Endothelial cell (in vitro differentiated cells): ENCODE measurements at places on chromosomes 1 and 21. TPM values are rescaled to one million over a fixed set of nuclear protein-coding genes. Genes with fewer than 3 reads are reported as not detected.

GRCh38 chr1:180503280-180503862 lies 994 bp upstream of the ACBD6 start:
- H3K27me3 ChIP-seq = peaks cover 1% of the 10 kb centered on the region
- no peaks in the 10 kb centered on the region for H3K36me3 ChIP-seq
- H3K4me3 ChIP-seq = peak overlapping the region; percentile 99

GRCh38 chr1:115107516-115108260 lies 18.4 kb upstream of the TSPAN2 start:
- H3K36me3 ChIP-seq = no peaks in the 10 kb centered on the region
- H3K27ac ChIP-seq = no peak overlapping the region
- peaks cover 5% of the 10 kb centered on the region for H3K27me3 ChIP-seq
- H3K4me3 ChIP-seq = no peak overlapping the region
- DNase-seq = no peak

DNA sequence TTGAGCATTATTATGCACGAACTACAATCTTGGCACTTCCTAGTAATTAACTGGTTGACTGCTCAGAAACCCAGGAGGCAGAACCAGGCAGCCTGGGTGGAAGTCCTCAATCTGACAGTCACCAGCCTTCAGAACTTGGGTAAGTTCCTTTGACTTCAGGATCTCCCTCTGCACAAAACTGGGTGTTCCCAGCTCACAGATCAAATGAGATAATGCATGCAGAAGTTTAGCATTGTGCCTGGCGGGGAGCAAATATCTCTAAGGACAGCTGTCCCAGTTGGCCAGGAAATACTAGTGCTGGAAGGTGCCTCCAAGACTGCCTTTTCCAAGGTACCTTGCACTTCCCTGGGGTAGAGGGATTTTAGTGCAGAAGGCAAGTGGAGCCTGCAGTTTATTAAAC lies 294.8 kb downstream of the PCP4 start:
- H3K4me1 ChIP-seq = no peaks in the 10 kb centered on the region
- H3K27me3 ChIP-seq = no peaks in the 10 kb centered on the region
- no peak for DNase-seq
- no peak overlapping the region for H3K4me3 ChIP-seq
- H3K36me3 ChIP-seq = no peaks in the 10 kb centered on the region

DNA sequence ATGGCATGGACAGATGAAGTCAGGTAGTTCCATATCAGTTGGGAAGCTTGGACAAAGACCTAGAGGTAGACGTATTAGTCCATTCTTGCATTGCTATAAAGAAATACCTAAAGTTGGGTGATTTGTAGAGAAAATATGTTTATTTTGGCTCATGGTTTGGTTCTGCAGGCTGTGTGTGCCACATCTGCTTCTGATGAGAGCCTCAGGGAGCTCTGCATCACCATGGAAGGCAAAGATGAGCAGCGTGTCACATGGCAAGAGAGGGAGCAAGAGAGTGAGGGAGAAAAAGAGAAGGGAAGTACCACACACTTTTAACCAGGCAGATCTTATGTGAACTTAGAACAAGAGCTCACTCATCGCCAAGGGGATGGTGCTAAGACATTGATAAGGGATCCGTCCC lies 9.0 kb downstream of the TSACC start:
- no peak overlapping the region for H3K4me3 ChIP-seq
- no peak for DNase-seq
- H3K4me1 ChIP-seq = no peaks in the 10 kb centered on the region
- no peak overlapping the region for H3K27ac ChIP-seq
- H3K27me3 ChIP-seq = peaks cover 2% of the 10 kb centered on the region

- no peaks in the 10 kb centered on the region for H3K36me3 ChIP-seq
- H3K27ac ChIP-seq = no peak overlapping the region
- DNase-seq = no peak
- peaks cover 4% of the 10 kb centered on the region for H3K4me1 ChIP-seq
- H3K27me3 ChIP-seq = peaks cover 4% of the 10 kb centered on the region
Observed at GRCh38 chr1:41813755-41814745, 104.7 kb downstream of the HIVEP3 start.

GRCh38 chr1:20302108-20302471 lies 11.4 kb downstream of the VWA5B1 start:
- no peak overlapping the region for H3K4me3 ChIP-seq
- DNase-seq = no peak
- H3K27me3 ChIP-seq = peaks cover 6% of the 10 kb centered on the region
- H3K4me1 ChIP-seq = no peaks in the 10 kb centered on the region

DNA sequence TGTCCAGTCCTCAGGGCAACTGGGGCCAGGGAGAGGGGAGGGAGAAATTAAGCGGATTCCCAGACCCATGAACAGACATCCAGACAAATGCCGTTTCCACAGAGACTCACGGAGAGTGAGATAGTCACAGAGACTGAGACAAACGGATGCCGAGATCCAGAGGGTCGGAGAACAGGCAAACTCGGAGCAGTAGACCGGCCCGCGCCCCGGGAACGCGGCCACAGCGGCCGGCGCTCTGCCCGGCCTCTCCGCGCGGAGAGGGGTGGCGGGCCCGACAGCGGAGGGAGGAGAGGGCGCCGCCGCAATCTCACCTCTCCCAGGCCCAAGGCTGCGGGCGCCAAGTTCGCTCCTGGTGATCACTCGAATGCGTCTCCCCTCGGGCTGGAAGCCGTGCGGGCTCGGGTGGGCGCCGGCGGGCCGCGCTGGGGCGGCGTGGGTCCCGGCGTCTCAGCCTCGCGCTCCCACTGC lies 831 bp upstream of the FOXD2 start:
- H3K4me3 ChIP-seq = peak overlapping the region; percentile 87
- peaks cover 20% of the 10 kb centered on the region for H3K27me3 ChIP-seq
- DNase-seq = peak; percentile 34
- peaks cover 31% of the 10 kb centered on the region for H3K4me1 ChIP-seq

- H3K27me3 ChIP-seq = no peaks in the 10 kb centered on the region
- no peak overlapping the region for H3K4me3 ChIP-seq
- H3K36me3 ChIP-seq = peaks cover 8% of the 10 kb centered on the region
Observed at GRCh38 chr21:43572446-43572845, 86.8 kb downstream of the HSF2BP start.

GRCh38 chr1:195335541-195335940 lies 1272.7 kb downstream of the KCNT2 start:
- no peak overlapping the region for H3K4me3 ChIP-seq
- no peak for DNase-seq
- no peaks in the 10 kb centered on the region for H3K27me3 ChIP-seq

GRCh38 chr1:22025368-22026155 lies 24.1 kb downstream of the CELA3A start:
- peak overlapping the region; percentile 99 for H3K27ac ChIP-seq
- no peaks in the 10 kb centered on the region for H3K36me3 ChIP-seq
- peaks cover 9% of the 10 kb centered on the region for H3K27me3 ChIP-seq
- peak overlapping the region; percentile 94 for H3K4me3 ChIP-seq
- DNase-seq = peak; percentile 81

- no peak overlapping the region for H3K4me3 ChIP-seq
- H3K4me1 ChIP-seq = no peaks in the 10 kb centered on the region
- H3K27ac ChIP-seq = no peak overlapping the region
Observed at GRCh38 chr1:232868793-232869491, 63.7 kb downstream of the MAP10 start.

DNA sequence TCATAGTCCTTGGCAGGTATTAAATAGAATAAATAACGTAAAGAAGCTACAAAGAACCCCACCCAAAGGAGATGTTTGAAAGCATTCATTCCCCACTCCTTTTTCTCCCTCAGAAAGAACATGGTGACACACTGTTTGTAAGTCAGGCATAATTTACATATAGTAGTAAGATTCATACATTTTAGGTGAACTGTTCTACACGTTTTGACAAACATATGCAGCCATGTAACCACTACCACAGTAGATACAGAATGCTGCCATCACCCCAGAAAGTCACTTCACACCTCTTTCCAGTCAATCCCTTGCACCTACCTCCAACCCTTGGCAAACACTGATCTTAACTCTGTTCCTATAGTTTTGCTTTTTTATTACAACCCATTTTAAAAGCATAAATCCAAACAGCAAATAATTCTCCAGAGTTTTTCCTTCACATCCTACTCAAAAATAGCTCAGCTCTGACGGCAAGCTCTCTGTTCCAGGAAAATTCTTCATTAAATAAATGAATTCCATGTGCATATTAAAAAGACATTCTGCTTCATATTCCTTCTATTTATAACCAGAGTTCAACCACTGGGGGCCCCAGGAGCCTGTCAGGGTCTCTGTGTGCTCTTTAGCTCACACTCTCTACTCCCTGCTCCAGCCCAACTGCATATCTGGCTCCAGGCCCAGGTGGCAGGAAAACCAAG lies 258.8 kb downstream of the PLPP3 start:
- no peaks in the 10 kb centered on the region for H3K36me3 ChIP-seq
- H3K4me1 ChIP-seq = no peaks in the 10 kb centered on the region
- no peaks in the 10 kb centered on the region for H3K27me3 ChIP-seq
- H3K27ac ChIP-seq = no peak overlapping the region
- no peak overlapping the region for H3K4me3 ChIP-seq

DNA sequence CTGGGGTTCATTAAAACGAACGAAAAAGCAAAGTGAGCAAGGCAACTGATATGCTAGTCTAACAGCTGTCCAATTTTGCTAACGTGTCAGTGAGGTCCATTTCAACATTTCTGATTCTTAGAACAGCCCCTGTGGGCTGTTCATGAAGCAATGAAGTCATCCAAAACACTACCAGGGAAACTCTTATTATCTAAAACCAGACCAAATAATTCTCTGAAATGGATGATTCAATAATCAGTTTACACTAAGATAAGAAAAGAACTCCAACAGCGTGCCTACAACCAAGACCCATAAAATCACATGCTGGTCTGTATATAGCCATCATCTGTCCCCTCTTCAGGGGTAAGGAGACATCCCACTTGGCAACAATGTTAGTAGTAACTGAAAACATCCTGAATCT lies 122.7 kb downstream of the TGFBR3 start:
- H3K4me3 ChIP-seq = no peak overlapping the region
- H3K27me3 ChIP-seq = peaks cover 2% of the 10 kb centered on the region
- peaks cover 9% of the 10 kb centered on the region for H3K4me1 ChIP-seq
- H3K27ac ChIP-seq = no peak overlapping the region

DNA sequence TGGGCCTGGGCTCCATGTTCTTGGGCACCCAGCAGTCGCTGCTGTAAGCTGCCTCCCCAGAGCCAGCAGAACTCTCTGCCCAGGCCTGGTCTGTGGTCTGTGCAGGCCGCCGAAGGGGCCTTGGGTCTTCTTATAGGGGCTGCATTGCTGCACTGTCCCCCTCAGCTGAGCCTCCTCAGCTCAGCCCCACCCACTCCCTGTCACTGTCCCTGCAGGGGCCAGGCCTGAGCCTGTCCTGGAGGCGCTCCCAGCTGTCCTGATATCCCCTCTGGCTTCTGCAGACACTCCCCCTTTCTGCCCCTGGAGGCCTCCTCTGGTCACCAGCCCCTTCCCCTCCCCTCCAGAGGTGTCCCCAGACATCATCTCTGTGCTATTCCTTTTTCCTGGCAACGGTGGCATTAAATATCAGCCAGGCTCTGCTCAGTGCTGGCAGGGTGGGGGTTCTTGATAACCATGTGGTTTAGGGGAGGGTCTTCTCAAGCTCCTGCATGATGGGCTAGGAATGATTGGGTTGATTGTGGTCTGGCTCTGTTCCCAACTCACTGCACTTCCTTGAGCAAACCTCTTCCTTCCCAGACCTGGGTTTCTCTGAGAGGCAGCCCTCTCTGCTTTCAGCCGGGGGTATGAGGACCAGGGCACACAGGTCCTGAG lies 3.7 kb upstream of the FOXO6 start:
- no peak overlapping the region for H3K4me3 ChIP-seq
- H3K36me3 ChIP-seq = no peaks in the 10 kb centered on the region
- DNase-seq = no peak
- peaks cover 20% of the 10 kb centered on the region for H3K27me3 ChIP-seq
- H3K4me1 ChIP-seq = no peaks in the 10 kb centered on the region
- H3K27ac ChIP-seq = no peak overlapping the region

- no peak for DNase-seq
- H3K4me1 ChIP-seq = no peaks in the 10 kb centered on the region
- no peaks in the 10 kb centered on the region for H3K36me3 ChIP-seq
- no peaks in the 10 kb centered on the region for H3K27me3 ChIP-seq
- no peak overlapping the region for H3K4me3 ChIP-seq
- no peak overlapping the region for H3K27ac ChIP-seq
Observed at GRCh38 chr1:219476716-219477115, 136.2 kb downstream of the ZC3H11B start.

GRCh38 chr21:41548781-41549180 lies 40.8 kb upstream of the TMPRSS2 start:
- H3K36me3 ChIP-seq = no peaks in the 10 kb centered on the region
- H3K4me1 ChIP-seq = peaks cover 6% of the 10 kb centered on the region
- no peak overlapping the region for H3K4me3 ChIP-seq
- H3K27ac ChIP-seq = no peak overlapping the region

GRCh38 chr1:199102239-199102638 lies 463.4 kb downstream of the PTPRC start:
- no peaks in the 10 kb centered on the region for H3K4me1 ChIP-seq
- no peak for DNase-seq
- H3K27me3 ChIP-seq = no peaks in the 10 kb centered on the region
- no peak overlapping the region for H3K27ac ChIP-seq

DNA sequence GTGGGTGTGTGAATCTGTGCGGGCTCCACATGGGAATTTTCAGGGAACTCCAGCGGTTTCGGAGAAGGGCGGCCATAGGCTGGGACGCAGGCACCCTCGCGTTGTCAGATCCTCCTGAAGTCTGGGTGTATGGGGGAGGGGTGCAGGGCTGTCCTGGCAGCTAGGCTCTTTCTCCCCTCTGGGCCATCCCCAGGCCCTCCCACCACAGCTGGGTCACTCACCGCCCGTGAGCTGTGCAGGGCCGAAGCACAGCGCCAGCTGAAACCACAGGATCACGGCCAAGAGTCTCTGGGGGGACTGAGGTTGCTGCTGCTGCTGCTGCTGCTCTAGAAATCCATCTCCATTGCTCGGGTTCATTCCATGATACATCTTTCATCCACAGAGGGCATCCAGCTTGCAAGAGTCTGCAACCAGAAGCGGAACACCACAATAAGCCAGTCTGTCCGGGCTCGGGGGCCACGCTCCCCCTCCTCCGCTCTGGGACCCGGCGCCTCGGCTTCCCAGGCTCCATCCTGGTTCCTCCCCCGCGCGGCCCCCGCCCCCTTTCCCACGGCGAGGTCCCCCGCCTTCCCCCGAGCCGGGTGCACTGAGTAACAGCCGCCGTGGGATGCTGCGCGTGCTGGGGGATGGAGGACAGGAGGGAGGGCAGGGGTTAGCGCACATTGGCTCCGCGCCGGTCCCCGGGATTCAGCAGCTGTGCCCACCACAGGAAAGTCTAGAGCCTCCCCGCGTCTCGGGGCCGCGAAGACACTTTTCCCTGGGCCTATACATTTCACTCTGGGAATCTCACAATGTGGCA lies 720 bp downstream of the SUSD4 start:
- no peak overlapping the region for H3K27ac ChIP-seq
- no peaks in the 10 kb centered on the region for H3K36me3 ChIP-seq
- peak; percentile 28 for DNase-seq
- peak overlapping the region; percentile 91 for H3K4me3 ChIP-seq
- H3K27me3 ChIP-seq = peaks cover 7% of the 10 kb centered on the region

- peaks cover 6% of the 10 kb centered on the region for H3K27me3 ChIP-seq
- H3K27ac ChIP-seq = peak overlapping the region; percentile 93
- peaks cover 16% of the 10 kb centered on the region for H3K4me1 ChIP-seq
- H3K4me3 ChIP-seq = no peak overlapping the region
Observed at GRCh38 chr1:19179597-19180264, 30.3 kb downstream of the UBR4 start.

KRTAP21-2 gene
- not detected for total RNA-seq

KCNQ4 gene
- 1.5 TPM for total RNA-seq

AP4B1 gene
- 28.4 TPM for total RNA-seq

PRDM15 gene
- 7.5 TPM for total RNA-seq

SPATC1L gene
- 25.3 TPM for total RNA-seq

LCE2B gene
- total RNA-seq = not detected

NBPF4 gene
- not detected for total RNA-seq
